Neural crest cell (in vitro differentiated cells): ENCODE measurements at places on chromosomes 4 and X.

DNA sequence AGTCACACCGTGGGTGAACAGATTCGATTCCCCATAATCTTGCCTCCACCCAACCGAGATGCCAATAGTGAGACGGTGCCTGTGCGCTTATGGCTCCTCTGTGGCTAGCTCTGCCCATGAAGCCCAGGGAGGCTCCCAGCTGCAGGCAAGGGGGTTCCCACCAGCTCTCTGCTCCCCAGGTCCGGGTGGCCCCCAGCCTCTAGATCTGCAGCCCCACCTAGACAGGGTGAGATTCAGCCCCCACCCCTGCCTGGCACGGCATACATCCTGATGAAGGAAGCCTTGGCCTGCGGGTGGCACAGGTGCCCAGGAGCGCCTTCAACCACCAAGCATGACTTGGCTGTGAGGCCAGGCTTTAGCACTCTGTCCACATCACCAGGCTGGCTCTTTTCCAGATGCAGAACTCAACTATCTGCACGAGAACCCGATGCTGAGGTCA lies 40.6 kb downstream of the WDR1 start:
- no peak for DNase-seq

GRCh38 chr4:125244848-125245450 lies 69.8 kb upstream of the FAT4 start:
- DNase-seq = no peak

GRCh38 chrX:66024092-66024467 lies 15.8 kb downstream of the VSIG4 start:
- DNase-seq = no peak

DNA sequence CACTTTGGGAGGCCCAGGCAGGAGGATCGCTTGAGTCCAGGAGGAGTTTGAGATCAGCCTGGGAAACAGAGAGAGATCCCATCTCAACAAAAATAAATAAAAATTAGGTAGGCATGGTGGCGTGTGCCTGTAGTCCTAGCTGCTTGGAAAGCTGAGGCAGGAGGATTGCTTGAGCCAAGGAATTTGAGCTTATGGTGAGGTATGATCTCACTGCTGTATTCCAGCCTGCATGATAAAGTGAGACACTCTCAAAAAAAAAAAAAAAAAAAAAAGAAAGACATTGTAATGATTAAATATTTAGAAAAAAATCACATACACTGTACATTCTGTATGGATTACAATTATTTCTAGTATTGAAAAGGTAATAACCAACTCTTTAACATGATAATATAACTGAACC lies 87.1 kb downstream of the SLIT2 start:
- DNase-seq = no peak

GRCh38 chrX:110294087-110294486 lies 23.8 kb downstream of the AMMECR1 start:
- no peak for DNase-seq

DNA sequence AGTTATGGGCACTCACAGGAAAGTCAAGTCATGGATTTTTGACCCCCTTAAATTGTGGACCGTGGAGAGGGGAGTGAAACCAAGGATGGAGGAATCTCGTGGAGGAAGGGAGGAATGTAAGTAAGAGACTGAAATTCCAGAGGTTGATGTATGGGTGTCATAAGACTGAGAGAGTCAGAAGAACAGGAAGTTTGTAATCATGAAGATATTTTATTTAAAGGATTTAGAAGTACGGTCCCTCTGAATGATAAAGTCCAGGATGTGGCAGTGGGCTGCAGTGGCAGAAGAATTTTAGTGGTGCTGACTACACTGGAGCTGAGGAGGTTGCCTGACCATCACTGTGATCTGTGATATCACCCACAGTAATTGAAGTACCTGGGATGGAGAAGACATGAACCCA lies 57.8 kb downstream of the DCLK2 start:
- no peak for DNase-seq

DNA sequence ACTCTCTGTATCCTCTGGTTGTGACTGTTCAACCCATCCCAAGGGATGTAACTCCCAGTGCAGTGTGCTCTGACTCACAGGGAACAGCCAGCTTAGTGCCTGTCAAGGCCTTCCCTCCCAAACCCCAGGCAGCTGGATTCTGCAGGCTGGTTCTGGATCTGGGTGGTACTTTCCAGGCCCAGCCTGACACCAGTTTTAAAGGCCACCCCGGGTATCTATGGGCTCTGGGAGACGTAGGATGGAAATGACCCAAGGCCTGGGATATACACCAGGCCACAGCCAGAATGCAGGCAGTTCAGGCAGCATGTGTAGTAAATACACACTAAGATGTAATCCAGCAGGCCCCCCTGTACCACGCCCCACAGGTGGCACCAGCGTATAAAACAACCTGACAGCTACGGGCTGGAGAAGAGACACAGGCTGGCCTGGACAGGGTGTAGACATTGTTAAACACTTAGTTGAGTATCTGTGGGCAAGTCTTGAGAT lies 64.2 kb downstream of the SPINK2 start:
- DNase-seq = no peak

DNA sequence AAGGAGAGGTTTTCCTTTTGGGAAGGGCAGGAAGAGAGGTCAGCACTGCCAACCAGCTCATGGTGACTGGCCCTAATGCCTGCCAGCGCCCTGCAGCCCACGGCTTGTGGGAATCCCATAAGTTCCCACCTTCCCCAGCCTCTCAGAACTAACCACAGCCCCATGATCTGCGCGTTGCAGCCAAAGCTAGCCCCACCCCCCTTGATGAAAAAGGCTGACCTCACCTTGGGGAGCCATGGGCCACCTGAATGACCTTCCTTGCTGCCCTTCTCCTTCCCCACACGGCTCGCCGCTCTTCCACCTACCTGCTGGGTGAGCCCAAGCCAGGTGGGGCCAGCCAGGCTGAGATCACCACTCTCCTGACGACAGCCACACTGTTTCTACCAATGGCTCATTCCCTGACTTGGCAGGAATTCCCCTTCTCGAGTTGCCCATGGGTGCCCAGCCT lies 3.9 kb upstream of the ELF4 start:
- DNase-seq = no peak

GRCh38 chr4:25938787-25939186 lies 24.8 kb downstream of the SMIM20 start:
- no peak for DNase-seq

- DNase-seq = peak; percentile 89
Measured at GRCh38 chr4:38675146-38676121, 11.4 kb downstream of the KLF3 start.

GRCh38 chrX:128800138-128800537 lies 723.2 kb downstream of the SMARCA1 start:
- DNase-seq = no peak

- DNase-seq = no peak
Measured at GRCh38 chr4:37620176-37620575, 66.0 kb downstream of the RELL1 start.

- no peak for DNase-seq
Measured at GRCh38 chr4:74618659-74619058, 173.7 kb downstream of the AREG start.

DNA sequence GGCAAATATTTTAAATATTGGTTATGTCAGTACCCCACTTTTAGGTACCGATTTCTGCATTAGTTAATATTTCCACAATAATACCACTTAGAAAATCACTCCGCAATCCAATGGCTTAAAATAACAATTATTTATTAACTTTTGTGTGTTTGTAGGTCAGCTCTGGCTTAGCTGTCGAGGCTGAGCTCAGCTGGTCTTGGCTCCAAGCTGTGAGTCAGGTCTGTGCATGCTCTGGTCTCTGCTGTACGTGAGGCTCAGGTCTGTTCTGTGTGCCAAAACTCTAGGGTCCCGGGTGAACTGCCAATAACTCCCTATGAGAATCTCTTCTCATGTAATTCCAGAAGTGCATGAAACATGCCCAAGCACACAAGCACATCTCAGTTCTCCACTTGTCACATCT lies 245.8 kb upstream of the GK2 start:
- no peak for DNase-seq

DNA sequence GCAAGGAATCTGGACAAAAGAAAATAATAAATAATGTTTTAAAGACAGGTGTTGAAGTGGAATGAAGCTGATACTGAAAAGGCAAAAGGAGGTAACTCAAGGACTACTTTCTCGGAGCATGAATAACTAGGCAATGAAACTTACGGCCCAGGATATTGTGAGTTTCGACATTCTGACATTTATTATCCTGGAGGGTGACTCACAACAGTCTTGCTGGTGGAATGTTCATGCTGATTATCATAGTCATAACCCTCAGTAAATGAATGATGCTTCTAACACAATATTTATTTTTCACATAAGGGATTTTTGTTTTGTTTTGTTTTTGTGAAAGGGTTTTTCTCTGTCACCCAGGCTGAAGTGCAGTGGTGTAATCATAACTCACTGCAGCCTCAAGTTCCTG lies 147.0 kb upstream of the HPGD start:
- no peak for DNase-seq

- no peak for DNase-seq
Measured at GRCh38 chrX:69323786-69324720, 158.8 kb upstream of the PJA1 start.
